HFFc6 (cell line): ENCODE measurements at places on chromosomes 7 and 10. TPM values are rescaled to one million over a fixed set of nuclear protein-coding genes. Genes with fewer than 3 reads are reported as not detected.

Gene CPA4
- total RNA-seq = 7.5 to 23.7 TPM (median 19.2 TPM) in 3 replicates

Gene SLC26A4
- 0.24 to 0.63 TPM (median 0.27 TPM) in 3 replicates for total RNA-seq

Gene FGL2
- not detected in 3 replicates for total RNA-seq

Gene RET
- 0.10 to 0.29 TPM (median 0.27 TPM) in 3 replicates for total RNA-seq

Gene CALU
- 770 to 897 TPM (median 796 TPM) in 3 replicates for total RNA-seq

Gene HOXA6
- total RNA-seq = 0.90 to 2.5 TPM (median 2.3 TPM) in 3 replicates

Gene ASZ1
- total RNA-seq = not detected in 3 replicates

Gene VGF
- 0.29 to 0.73 TPM (median 0.34 TPM) in 3 replicates for total RNA-seq

Gene SLC18A2
- total RNA-seq = not detected in 3 replicates

Gene RNF32
- 1.6 to 2.5 TPM (median 1.6 TPM) in 3 replicates for total RNA-seq

Gene SEMA3A
- total RNA-seq = 56.9 to 76.4 TPM (median 67.5 TPM) in 3 replicates

Gene PDE1C
- total RNA-seq = 0.18 to 1.3 TPM (median 0.36 TPM) in 3 replicates

Gene RBP3
- not detected in 3 replicates for total RNA-seq

Gene MINDY4
- 2.5 to 3.2 TPM (median 2.5 TPM) in 3 replicates for total RNA-seq

Gene DEPP1
- total RNA-seq = 0.48 to 0.75 TPM (median 0.71 TPM) in 3 replicates

Gene IGFBP1
- not detected in 2 replicates for total RNA-seq

Gene FEZF1
- not detected in 2 replicates for total RNA-seq

Gene OAT
- 117 to 152 TPM (median 135 TPM) in 3 replicates for total RNA-seq

Gene LRIT1
- not detected in 3 replicates for total RNA-seq

Gene PLAU
- 16.3 to 24.5 TPM (median 20.3 TPM) in 3 replicates for total RNA-seq

Gene DGKI
- 1.4 to 1.7 TPM (median 1.6 TPM) in 3 replicates for total RNA-seq

Gene SH2B2
- 1.8 and 2.2 TPM in 2 replicates for total RNA-seq

Gene NEUROD6
- not detected in 3 replicates for total RNA-seq
